ENCODE measurements at places on chromosomes 6 and 20.

DNA sequence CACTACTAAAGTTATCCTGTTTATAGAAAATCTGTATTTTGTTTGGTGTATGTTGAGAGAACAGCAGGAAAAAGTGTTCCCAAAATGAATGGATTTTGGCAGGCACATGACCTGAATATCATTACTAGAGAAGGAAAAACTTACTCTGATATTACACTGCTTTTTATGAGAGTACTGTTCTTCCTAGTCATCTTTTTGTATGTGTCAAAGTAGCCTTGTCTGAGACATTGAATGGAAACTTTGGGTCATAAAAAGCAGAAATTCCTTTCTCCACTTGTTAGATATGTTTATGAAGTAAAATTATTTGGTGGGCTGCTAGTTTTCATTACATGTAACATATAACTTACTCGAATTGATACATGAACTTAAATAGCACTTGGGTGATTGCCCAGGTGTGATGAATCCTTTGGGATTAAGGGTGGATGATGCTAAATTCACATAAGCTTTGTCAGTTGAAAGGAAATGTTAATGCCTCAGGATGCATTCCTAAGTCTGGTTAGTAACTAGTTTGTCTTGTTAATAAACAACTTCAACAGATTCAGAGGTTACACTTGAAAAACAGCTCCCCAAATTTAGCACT, 206.7 kb downstream of the CENPW start:
- H3K4me1 ChIP-seq: peaks cover 16% of the 10 kb centered on the region
- H3K27me3 ChIP-seq: no peaks in the 10 kb centered on the region
- H3K4me3 ChIP-seq: no peak overlapping the region

DNA sequence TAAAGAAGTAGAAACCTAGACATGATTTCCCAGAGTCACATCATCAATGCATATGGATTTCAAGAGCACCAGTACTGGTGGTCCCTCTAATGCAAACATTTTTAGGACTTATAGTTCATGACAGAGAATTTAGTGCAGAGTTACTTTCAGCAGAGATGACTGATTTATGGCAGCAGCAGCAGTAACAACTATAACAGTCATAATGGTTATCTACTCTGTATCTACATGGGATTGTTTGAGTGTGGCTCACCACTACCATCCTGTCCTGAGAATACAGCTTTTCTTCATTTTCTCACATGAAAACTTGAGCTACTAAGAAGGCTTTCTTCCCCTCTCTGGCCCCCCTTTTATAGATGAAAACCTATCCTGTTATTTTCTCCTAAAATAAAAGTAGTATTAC, 128.5 kb upstream of the ENPP5 start:
- H3K36me3 ChIP-seq: no peaks in the 10 kb centered on the region
- H3K27me3 ChIP-seq: no peaks in the 10 kb centered on the region
- peaks cover 7% of the 10 kb centered on the region for H3K4me1 ChIP-seq
- DNase-seq: no peak
- no peak overlapping the region for H3K27ac ChIP-seq

- no peak for DNase-seq
- H3K4me1 ChIP-seq: no peaks in the 10 kb centered on the region
- H3K27me3 ChIP-seq: no peaks in the 10 kb centered on the region
- H3K27ac ChIP-seq: no peak overlapping the region
- no peak overlapping the region for H3K4me3 ChIP-seq
- no peaks in the 10 kb centered on the region for H3K36me3 ChIP-seq
Measured at GRCh38 chr6:146972546-146972945, 231.7 kb upstream of the STXBP5 start.

DNA sequence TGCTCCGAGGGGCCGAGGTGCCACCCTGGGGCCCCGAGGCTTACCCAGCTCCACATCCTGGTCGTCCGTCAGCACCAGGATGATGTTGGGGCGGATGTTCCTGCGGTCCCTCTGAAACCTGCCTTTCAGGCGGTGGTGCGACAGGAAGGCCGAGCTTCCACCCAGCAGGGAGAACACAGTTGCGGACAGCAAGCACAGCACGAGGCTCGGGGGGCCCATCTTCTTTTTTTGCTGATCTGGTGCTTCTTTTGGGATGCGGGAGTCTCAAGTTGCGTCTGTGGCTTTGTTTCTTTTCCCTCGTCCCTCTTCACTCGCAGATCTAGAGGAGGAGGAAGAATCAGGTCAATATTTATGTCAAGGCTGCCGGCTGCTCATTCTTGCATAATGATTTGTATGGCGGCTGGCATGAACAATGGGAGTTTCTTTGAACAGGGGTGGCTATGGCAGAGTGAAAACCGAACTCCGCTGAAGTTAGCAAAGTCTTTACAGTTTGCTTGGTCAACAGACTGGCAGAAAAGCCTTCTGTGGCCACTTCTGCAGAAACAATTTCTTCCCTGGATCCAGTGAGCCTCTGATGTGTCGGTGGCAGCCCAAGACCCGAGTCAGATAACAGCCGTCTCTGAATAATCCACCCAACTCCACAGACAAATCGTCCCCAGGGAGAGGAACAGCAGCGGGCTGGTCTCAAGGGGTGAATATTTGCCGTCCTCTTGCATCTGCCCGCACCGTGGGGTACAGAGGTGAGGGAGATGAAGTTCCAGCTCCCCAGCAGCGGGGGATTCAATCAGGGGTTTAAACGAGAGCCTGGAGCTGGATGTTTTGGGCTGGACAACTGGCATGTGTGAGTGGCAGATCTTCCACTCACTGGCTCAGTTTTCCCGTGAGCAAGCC, 27.9 kb downstream of the SULF2 start:
- H3K4me3 ChIP-seq: no peak overlapping the region
- DNase-seq: no peak
- H3K27me3 ChIP-seq: no peaks in the 10 kb centered on the region
- peaks cover 49% of the 10 kb centered on the region for H3K4me1 ChIP-seq

GRCh38 chr6:73180763-73181619, 44.3 kb downstream of the KHDC1L start:
- H3K36me3 ChIP-seq: no peaks in the 10 kb centered on the region
- no peaks in the 10 kb centered on the region for H3K27me3 ChIP-seq
- H3K27ac ChIP-seq: no peak overlapping the region

DNA sequence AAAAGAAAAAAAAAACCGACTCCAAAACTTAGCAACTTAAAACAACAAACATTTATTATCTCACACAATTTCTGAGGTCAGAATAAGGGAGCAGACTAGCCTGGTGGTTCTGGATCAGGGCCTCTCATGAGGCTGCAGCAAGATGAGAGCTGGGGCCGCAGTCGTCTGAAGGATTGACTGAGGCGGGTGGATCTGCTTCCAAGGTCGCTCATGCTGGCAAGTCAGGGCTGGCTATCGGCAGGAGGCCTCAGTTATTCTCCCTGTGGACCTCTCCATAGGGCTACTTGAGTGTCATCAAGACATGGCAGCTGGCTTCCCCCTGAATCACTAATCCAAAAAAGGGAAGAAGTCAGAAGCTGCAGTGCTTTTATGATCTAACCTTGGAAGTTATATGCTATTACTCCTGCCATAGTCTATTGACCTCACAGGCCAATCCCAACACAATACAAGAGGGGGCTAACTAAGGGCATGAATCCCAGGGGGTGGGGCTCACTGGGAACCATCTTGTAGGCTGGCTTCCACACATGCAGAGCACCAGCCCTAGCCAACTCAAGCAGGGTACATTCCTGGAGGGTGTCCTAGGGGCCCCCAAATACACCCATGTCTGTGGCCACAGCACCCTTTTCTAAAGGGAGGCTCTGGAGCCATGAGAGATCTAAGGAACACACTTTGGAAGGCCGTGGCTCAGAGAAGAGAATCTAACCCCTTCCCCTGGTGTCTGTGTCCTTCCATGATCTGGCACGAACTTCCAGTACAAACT, 11.3 kb downstream of the EBF4 start:
- no peaks in the 10 kb centered on the region for H3K36me3 ChIP-seq
- peaks cover 75% of the 10 kb centered on the region for H3K27me3 ChIP-seq
- H3K4me1 ChIP-seq: peaks cover 44% of the 10 kb centered on the region
- DNase-seq: no peak

DNA sequence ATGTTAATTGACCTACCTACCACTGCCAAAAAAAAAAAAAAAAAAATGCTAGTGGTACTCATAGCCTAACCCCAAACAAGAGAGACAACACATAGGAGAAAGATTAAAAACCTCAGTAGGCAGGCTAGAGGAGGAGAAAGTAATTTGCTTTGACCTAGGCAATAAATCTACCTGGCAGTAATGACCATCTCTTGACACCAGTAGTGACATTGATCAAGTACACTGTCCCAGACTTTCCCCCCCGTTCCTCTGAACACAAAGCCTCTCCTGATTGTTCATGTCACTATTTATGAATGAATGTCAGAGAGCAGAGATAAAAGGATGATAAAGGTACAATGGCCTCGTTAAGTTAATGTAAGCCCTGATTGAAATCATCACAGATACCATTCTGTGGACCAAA, 746.8 kb downstream of the CBLN4 start:
- H3K27ac ChIP-seq: no peak overlapping the region
- H3K36me3 ChIP-seq: peaks cover 65% of the 10 kb centered on the region
- H3K27me3 ChIP-seq: peaks cover 8% of the 10 kb centered on the region
- H3K4me3 ChIP-seq: no peak overlapping the region

DNA sequence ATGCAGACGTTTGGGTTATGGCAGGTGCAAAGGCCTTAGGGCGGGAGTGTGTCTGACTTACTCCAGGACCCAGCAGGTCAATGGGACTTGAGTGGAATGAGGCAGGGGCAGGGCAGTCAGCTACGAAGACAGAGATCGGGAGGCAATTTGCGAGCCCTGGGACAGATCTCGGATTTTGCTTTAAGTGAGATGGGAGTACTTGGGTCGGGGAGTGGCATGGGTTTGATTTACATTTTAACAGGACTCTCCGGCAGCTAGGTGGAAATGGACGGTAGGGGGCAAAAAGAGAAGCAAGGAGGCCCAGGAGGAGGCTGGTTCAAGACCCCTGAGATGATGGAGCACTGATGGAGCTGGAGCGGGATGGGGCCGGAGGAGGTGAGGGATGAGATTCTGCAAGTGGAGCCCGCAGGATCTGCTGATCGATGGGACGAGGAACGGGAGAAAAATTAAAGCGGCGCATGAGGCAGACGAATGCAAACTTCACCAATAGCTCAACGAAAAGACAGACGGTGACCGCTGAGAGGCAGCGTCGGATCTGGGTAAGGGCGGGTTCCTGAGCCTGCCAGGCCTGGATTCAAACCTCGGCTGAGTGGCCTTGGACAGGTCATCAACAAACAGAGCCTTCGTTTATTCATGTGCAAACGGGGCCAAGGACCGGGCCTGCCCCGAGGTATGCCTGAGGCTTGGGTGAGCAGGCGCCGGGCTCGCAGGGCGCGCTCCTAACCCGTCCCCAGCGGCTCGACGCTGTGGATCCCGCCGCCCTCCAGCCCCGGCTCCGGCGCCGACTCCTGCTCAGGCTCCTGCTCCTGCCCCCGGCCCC, 756 bp upstream of the RBCK1 start:
- peak overlapping the region; percentile 86 for H3K4me3 ChIP-seq
- H3K36me3 ChIP-seq: peaks cover 26% of the 10 kb centered on the region
- DNase-seq: peak; percentile 89
- peaks cover 8% of the 10 kb centered on the region for H3K27me3 ChIP-seq
- peak overlapping the region; percentile 97 for H3K27ac ChIP-seq
- peaks cover 21% of the 10 kb centered on the region for H3K4me1 ChIP-seq

GRCh38 chr6:84304881-84305280, 77.4 kb upstream of the CEP162 start:
- no peak overlapping the region for H3K27ac ChIP-seq
- DNase-seq: no peak
- H3K36me3 ChIP-seq: no peaks in the 10 kb centered on the region
- no peaks in the 10 kb centered on the region for H3K4me1 ChIP-seq
- no peak overlapping the region for H3K4me3 ChIP-seq

DNA sequence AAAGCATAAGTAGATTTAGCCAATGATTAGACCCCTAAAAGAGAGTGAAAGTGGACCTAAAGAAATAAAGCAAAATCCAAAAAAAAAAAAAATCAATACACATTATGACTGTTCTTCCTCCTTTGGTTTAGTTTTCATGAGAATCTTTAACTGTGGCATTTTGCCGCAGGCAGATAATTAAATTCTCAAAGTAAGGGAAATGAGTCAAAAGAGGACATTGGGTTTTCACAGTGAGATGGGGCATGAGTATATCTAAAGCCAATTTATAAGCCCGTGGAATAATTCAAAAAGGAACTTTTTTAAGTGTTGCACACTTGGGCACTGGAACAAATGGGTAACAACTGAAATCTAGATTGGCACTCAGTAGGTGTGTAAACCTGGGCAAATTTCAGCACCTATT, 230.3 kb downstream of the PKHD1 start:
- H3K36me3 ChIP-seq: peaks cover 14% of the 10 kb centered on the region
- DNase-seq: no peak
- H3K27ac ChIP-seq: no peak overlapping the region
- peaks cover 17% of the 10 kb centered on the region for H3K4me1 ChIP-seq
- no peaks in the 10 kb centered on the region for H3K27me3 ChIP-seq
- no peak overlapping the region for H3K4me3 ChIP-seq

GRCh38 chr6:72675396-72675795, 53.5 kb downstream of the KCNQ5 start:
- no peaks in the 10 kb centered on the region for H3K36me3 ChIP-seq
- no peak overlapping the region for H3K27ac ChIP-seq
- H3K27me3 ChIP-seq: no peaks in the 10 kb centered on the region

DNA sequence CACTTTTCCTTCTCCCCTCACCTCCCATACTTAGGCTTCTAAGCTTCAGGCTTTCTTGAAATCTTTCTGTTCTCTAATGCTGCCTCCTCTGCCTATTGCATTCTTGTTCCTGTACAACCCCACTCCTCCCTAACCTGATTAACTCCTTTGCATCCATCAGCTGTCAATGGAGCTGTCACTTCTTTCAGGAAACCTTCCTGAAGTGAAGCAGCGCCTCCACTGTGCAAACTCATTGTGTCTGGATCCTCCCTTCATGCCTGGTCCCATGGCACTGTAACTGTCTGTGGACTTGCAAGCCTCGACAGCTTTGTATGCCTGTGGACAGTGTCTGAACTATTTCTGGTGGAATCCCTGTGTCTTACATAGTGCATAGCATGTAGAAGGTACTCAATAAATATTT, 185.0 kb downstream of the HS3ST5 start:
- peaks cover 27% of the 10 kb centered on the region for H3K4me1 ChIP-seq
- DNase-seq: no peak
- H3K27me3 ChIP-seq: no peaks in the 10 kb centered on the region
- H3K27ac ChIP-seq: no peak overlapping the region

DNA sequence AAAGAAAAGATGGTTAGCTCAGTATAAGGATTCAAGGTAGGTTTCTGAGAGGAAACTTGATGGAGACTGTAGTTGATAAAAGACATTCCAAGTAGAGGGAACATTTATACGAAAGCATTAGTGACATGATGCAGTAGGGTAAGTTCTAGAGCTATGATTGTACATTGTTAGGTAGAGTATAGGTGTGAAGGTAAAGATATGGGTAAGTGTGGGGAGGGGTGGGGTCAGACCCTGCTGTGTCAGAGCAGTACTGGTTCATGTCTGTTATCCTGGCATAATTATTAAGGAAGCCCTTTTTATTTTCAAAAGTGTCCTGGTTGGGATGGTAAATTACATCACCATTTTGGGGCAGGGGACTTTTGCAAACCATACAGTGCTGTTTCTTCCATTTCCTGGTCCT, 635.8 kb downstream of the COL12A1 start:
- no peak for DNase-seq
- H3K36me3 ChIP-seq: no peaks in the 10 kb centered on the region
- no peaks in the 10 kb centered on the region for H3K27me3 ChIP-seq
- H3K4me1 ChIP-seq: no peaks in the 10 kb centered on the region
- H3K27ac ChIP-seq: no peak overlapping the region

All from WTC11 (cell line).